Fibroblast of villous mesenchyme (primary cell): ENCODE measurements at places on chromosomes 7 and 10.
A peak's percentile ranks its signal among the peaks of the same experiment; 100 is the strongest.

- DNase-seq: no peak
Measured at GRCh38 chr10:125692601-125693523, 9.9 kb upstream of the TEX36 start.

DNA sequence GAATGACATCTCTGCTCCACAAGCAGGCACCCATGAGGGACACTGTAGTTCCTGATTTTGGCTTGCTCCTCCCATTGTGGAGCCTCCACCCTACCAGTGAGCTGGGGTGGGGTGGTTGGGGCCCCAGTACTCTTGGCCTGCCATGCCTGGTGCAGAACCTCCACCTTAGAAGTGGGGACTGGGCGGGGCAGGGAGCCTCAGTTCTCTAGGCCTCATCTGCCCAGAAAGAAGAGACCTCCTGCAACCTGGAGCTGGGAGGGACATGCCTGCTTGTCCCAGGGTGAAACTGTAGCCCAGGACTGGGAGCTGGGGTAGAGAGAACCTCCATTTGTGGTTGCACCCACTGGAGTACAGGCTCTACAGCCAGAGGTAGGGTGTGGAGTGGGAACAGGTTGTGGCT lies 14.4 kb downstream of the RAMP3 start:
- DNase-seq: no peak

GRCh38 chr10:102245932-102246251 lies 560 bp downstream of the GBF1 start:
- no peak for DNase-seq

GRCh38 chr10:28468707-28469483 lies 64.0 kb upstream of the WAC start:
- no peak for DNase-seq

GRCh38 chr7:46191776-46192175 lies 270.7 kb upstream of the IGFBP3 start:
- DNase-seq: peak; percentile 5
